ENCODE measurements at places on chromosomes 1 and 21.

DNA sequence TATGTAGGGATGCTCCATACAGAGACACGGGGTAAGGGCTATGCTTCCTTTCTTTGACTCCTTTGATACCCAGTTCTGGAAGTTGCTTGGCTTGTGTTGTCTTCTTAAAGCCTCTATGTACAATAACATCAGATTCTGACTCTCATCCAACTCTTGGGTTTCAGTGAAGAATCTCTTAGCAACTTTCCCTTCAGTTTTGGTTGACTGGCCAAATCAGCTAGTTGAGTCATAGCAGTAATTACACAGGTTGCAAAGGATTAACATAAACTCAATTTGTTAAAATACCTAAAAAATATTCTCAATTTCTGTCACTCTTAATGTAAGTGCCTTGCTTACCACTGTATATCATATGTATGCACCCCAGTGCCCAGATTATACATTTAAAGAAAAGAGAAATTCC is 9.2 kb downstream of the CD1E start:
- DNase-seq: no peak

GRCh38 chr1:156503698-156504437 is 3.3 kb upstream of the MEF2D start:
- DNase-seq: no peak

GRCh38 chr1:224383218-224383617 is 26.5 kb downstream of the CNIH4 start:
- DNase-seq: no peak

- DNase-seq: no peak
These were observed 10.5 kb upstream of the SPEN start for GRCh38 chr1:15836772-15837669.

- DNase-seq: no peak
These were observed 17.6 kb upstream of the ARF1 start for GRCh38 chr1:228064741-228065542.

GRCh38 chr1:243693800-243694199 is 156.2 kb downstream of the AKT3 start:
- no peak for DNase-seq

DNA sequence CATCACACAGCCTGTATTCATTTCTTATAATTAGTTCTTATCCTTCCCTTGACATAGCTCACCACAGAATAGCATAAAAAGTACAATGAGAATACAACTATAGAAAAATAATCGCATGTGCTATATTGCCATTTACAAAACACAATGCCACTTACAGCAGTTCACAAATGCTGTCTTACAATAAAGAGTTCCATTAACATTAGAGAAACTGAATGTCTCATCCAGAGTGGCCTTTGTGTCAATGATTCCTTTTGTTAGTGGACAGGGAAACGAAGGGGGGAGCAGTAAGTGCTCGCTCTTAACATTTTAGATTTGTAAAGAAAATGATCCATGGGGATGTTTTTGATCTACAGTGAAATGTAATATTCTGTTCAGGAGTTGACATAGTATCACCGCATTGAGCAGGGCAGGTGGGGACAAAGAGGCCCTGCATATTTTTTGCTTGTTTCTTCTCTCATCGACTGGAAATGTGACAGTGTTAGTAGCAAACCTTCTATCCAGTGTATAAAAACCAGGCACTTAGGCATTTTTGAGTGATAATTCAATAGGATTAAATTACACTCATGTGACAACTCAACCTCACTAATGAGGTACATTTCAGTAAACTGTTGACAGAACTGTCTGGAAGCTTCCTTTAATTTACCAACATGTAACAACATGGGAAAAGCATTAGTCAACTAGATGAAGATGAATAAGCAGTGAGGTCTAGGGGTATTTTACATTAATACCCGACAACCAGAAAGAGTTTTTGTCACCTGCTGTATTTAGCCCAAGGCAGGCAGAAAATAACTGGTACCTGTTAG is 35.6 kb upstream of the RRP15 start:
- no peak for DNase-seq

DNA sequence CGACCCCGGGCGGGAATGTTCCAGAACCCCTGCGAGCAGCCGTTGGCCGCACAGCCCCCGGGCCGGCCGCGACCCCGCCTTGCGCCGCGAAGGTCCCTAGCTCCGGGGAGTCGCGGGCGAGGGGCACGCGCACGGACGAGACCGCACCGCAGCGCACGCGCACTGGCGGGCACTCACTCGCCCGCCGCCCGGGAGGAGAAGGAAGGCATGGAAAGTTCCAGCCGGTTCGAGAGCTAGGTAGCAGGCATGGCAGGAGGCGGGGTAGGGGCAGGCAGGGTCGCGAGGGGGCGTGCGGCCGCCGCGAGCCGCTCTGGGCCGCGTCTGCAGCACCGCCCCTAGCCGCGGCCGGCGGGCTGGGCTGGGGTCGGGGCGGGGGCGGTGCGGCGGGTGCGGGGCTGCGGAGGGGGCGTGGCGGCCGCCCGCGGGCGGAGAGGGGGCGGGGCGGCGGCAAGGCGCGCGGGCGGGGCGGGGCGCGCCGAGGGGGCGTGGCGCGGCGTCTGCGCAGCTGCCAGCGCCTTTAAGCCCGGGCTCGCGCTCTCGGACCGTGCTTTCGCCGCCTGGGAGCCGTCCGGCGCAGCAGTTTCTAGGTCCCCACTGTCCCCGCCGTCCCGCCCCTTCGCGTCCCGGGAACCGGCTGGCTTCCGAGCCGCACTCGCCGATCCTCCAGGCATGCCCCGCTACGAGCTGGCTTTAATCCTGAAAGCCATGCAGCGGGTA is at the start of the genes MRPS6 and SLC5A3:
Gene MRPS6, plus strand, starts transcription at position 547 of the 717 bp plus-strand sequence. Its CDS starts 123 bp downstream, at position 670.
Gene SLC5A3, plus strand, starts transcription at position 547 of the 717 bp plus-strand sequence. CDS start 21,621 bp downstream, outside the sequence.
- peak; percentile 80 for DNase-seq

DNA sequence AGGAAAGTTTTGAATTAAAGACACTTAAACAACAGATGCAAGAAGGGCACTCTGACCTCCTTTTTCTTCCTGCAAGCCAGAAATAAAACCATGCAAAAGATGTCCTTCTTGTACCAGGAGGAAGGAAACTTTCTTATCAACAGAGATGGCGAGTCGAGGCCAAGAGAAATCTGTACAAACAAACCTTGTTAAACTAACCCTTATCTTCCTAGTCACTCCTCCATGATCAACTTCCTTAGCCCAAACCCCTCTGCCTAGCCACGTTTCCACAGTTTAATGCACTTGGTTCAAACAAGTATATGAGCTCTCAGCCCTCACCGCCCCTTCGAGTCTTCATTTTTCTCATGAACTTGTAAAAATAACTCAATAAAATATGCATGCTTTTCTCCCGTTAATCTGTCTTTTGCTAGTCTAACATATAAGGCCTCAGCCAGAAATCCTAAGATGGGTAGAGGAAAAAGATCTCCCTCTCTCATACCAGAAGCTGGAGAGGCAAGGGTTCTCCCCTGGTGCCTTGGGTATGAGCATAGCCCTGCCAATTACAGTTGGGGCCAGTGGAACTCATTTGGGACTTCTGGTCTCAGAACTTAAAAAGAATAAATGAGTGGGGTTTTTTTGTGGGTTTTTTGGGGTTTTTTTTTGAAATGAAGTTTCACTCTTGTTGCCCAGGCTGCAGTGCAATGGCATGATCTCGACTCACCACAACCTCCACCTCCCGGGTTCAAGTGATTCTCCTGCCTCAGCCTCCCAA is 141.7 kb upstream of the SOD1 start:
- no peak for DNase-seq

DNA sequence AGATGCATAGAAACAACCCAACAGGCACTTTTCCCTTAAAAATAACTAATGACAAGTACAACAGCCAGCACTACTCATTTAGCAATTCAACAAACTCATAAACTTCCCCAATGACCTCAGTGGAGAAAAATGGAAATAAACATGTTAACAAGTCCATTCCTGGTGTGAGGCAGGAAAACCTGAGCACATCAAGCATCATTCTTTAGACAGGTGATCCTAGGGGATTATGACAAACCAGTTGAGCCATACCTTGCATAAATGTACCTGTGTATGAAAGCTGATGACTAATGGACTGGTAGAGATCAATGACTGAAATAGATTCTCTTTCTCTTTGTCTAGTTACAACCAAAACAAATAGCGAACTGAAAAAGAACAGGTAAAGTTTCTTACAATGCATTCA is 7.0 kb downstream of the COL24A1 start:
- no peak for DNase-seq

- no peak for DNase-seq
These were observed 22.7 kb downstream of the PKNOX1 start for GRCh38 chr21:42997053-42997452.

DNA sequence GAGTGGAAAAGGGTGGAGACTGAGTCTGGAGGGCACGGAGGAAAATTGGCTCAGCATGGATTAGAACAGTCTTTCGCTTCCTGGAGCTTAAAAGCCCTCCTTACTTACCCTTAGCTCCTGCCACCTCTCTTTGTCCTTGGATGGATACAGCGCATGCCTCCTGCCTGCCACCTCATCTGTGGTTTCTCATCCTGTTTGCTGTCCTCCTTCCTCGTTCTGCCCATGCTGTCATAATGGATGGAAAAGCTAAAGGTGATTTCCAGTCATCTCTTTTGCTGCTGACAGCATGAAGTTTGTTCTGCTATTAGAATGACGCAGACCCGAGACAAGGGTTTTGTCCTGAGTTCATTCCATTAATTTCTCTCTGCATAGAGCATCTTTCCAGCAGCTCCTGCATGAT is 425.9 kb downstream of the KIF26B start:
- no peak for DNase-seq

DNA sequence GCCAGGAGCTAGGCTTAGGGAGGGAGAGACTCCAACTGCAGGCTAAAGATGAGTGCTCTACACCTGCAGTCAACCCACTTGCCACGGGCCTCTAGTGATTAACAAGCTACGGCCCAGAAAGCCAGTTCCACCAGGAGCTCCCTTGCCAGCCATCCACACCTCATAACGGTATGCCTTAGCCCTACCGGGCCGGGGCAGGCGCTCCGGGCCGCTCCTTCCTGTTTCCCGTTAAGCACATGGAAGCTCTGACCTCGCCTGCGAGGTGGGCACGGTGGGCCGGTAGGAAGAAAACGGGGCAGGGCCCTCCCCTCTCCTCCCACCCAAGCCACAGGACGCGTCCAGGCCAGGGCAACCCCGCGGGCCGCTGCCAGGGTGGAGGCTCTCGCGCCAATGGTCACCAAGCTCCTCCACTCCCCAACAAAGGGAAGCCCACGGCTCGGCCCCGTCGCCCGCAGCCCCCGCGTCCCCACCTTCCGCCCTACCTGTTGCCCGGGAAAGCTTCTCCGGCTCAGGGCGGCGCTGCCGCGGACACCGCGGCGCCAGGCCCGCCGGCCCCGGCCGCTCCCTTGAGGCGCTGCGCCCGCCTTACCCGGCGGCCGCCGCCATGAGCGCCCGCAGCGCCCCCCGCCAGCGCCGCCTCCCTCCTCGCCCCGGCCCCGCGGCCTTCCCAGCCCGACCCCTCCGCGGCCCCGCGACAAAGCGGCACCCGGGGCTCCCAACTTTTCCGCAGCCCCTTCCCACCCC is 627 bp downstream of the CERS2 start:
- DNase-seq: no peak

- no peak for DNase-seq
These were observed 69.8 kb downstream of the STUM start for GRCh38 chr1:226618380-226618779.

- DNase-seq: no peak
These were observed 23.2 kb downstream of the TCEA3 start for GRCh38 chr1:23401313-23401712.

GRCh38 chr1:164771041-164771618 is 212.1 kb downstream of the PBX1 start:
- no peak for DNase-seq

DNA sequence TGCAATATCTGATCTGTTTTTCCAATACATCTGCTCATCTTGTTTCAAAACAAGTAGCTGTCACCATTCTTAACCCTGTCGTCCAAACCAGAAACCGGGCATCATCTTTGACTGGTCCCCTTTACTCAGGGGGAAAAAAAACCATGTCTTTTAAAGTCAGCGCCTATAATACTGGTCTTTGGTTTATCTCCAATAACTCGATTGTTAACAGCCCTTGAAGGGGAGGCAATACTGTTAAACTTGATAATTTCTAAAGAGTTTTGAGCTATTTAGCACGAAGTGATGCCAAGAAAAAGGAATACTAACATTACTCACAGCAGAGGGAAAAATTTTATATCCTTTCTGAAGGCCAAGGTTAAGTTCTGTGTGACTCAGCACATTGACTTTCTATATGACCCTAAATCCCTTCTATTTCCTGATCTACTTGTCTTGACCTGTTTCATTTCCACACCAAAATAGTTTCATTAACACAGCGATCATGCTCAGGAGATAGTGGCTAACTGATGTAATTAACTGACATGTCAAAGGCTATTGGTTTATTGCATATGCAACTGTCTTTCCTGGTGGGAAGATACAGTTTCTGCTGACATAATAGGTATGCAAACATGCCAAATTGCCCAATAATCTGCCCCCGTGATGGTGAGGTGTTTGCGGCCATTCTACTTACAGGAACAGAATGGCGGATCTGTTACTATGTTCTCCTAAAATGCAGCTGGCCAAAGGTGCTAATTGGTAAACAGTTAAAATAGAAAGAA is 59.1 kb downstream of the NFIA start:
- peak; percentile 24 for DNase-seq

DNA sequence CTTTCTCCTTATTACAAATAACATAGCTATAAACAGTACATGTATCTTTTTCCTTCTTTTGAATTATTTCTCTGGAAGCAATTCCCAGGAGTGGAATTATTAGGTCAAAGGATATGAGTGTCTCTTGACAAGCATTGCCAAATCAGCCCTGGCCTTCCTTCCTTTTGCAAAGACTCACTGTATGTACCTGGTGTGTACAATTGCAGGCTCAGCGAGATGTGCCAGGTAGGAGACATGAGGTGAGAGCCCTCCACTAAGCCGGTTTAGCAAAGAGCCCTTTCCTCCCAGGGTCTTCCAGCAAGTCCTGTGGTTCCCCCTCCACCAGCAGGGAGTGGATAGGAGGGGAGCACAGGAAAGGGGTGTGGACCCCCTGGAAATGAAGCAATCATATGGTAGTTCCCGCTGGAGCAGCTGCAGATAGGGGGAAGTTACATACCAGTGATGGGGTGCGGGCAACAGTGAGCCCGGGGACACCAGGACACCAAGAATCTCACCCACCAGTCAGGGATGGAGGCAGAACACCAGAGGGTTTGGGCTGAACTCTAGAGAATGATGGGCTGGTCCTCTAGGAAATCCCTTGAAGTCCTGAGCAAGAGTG is 18.3 kb downstream of the RCSD1 start:
- no peak for DNase-seq

GRCh38 chr21:38380481-38381137 is 117.7 kb downstream of the ERG start:
- DNase-seq: peak; percentile 61

GRCh38 chr1:90068611-90069280 is 73.8 kb downstream of the ZNF326 start:
- no peak for DNase-seq

DNA sequence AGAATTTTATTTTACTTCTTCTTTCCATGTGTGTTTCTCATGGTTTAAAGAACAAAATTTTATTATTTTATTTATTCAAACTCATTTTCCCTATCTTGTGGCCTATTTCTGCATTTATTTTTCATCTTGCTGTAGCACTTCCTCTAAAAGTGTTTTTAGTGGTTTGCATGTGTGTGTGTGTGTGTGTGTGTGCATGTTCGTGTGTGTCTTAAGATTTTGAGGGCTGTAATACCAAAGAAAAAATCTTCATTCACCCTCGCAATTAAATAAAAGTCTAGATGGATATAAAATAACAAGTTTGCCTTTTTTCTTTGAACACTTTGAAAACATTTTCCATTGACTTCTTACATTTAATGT is 24.6 kb upstream of the FCRL3 start:
- no peak for DNase-seq
